NCI-H1436 (cell line): ENCODE measurements at places on chromosomes 1 and 21.

DNA sequence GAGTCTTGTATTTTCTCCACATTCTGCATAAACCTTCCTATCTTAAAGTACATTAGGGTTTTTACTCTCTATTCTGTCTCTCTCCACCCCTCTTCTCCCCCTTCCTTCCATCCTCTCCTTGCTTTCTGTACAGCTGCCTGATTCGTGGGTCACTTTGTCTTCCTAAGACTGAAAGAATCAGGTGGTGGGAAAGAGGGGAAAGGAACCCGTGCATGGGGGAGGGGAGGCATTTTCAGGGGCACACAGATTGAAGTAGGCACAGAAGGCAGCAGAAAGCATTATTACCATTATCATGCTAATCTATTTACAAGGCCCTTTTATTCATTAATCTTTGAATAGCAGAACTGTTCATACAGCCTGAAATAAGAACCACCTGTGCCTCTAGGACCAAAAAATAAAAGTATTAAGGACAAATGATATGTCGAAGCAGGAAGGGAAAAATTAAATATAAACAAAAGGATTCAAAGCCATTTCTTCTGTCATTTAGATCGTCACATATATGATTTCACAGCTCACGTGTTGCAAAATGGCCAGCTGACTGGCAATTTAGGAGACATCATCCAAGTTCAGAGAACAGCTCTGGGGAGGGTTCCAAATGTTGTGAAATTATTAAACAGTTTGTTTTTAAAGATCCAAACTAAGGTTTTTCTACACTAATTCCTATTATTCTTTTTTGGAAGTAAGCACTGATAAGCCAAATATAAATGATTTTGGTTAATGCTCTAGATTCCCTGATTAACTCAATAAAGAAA, 154.6 kb downstream of the PBX1 start:
- no peak for DNase-seq

GRCh38 chr1:63774617-63775417, 1.0 kb downstream of the ROR1 start:
- DNase-seq = no peak

- DNase-seq = no peak
Measured at GRCh38 chr1:59856725-59857338, 42.1 kb downstream of the HOOK1 start.

GRCh38 chr1:67627336-67627735, 57.7 kb upstream of the GADD45A start:
- DNase-seq = no peak

DNA sequence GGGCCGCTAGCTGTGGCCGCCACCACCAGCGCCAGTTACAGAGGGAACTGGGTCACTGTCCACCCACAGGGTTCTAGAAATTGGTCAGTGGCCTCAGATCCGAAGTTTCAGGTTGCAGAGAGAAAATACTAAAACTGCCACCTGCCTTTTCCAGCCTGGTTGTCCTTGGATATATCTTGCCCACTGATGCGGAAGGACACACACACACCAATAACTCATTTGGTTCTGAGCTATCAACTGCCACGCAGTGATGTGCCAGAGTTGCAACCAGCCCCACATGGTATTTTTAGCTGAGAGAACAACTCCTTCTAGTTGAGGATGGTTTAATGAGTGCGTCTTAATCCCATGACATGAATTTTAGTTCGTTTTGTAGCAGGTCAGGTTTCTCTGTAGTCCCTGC, 68.1 kb downstream of the SH3BGR start:
- DNase-seq = no peak

- no peak for DNase-seq
Measured at GRCh38 chr1:198352975-198353695, 187.3 kb downstream of the ATP6V1G3 start.
